ENCODE measurements at places on chromosomes 4 and X.

DNA sequence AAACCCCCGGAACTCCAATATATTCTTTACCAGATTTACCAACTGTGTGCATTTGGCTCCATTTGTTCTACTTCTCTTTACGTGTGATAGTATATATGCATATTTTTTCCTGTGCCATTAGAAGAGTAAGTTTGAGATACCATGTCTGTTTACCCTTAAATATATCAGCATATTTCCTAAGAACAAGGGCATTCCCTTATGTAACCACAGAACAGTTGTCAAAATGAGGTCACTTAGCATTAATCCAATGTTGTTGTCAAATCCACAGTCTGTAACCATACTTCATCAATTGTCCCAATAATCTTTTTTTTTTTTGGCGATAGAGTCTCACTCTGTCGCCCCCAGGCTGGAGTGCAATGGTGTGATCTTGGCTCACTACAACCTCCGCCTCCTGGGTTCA, 55.2 kb downstream of the TBC1D14 start:
- DNase-seq = no peak

DNA sequence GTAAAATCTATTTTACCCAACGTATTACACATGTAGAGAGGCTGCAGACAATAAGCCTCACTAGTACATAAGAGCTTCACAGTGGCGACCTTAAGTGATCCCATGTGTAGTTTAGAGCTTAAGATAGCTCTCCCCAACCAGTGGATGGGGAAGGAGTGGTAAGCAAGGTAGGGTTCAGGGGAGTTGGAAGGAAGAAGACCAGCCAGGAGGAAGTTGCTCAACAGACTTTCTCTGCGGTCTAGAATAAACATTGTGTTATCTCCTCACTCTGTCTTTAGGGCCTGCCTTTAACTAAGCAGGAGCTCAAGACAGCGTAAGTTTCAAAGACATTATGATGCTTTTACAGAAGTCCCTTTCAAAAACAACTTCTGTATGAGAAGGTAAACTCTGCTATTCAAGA, 16.8 kb downstream of the MEPE start:
- DNase-seq = no peak

DNA sequence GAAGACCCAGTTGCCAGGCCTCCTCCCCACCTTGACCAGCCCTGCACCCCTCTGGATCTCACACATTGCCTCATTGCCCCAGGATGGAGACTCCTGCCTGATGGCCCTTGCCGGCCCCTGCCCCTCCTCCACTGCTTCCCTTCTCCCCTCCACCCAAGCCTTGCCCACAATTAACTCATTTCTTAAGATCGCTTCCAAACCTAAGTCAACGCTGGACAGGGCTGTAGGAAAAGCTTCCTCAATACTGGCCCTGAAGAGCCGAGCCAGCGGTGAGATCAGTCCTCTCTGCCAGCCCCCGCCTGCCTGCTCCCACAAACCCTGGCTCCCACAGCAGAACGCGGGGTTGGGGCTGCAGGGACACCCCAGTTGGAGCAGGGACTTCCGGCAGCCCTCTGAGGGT, 7.5 kb upstream of the HAUS7 start:
- DNase-seq = no peak

- DNase-seq = no peak
Observed at GRCh38 chr4:52260514-52261210, 209.6 kb downstream of the SPATA18 start.

- no peak for DNase-seq
Observed at GRCh38 chr4:110625576-110626257, 2.8 kb upstream of the PITX2 start.

- no peak for DNase-seq
Observed at GRCh38 chr4:25884031-25884782, 21.4 kb upstream of the SEL1L3 start.

DNA sequence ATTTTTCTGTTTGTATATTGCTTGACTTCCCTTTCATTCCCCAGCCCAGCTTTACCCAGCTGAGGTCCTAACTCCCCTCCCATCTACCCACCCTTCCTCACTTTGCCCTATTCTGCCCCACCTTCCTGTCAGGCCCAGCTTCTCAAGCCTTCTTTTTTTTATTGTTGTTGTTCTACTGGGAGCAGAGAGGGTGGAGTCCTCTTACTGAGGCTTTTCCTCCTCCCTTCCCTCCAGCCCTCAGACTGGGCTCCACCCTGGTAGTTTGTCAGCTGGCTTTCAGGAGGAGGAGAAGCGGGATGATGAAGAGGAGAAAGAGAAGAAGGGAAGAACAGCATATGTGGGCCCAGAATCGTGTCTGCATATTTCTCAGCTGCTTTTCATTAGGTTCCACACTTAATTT, 3.2 kb upstream of the KLF8 start:
- no peak for DNase-seq

DNA sequence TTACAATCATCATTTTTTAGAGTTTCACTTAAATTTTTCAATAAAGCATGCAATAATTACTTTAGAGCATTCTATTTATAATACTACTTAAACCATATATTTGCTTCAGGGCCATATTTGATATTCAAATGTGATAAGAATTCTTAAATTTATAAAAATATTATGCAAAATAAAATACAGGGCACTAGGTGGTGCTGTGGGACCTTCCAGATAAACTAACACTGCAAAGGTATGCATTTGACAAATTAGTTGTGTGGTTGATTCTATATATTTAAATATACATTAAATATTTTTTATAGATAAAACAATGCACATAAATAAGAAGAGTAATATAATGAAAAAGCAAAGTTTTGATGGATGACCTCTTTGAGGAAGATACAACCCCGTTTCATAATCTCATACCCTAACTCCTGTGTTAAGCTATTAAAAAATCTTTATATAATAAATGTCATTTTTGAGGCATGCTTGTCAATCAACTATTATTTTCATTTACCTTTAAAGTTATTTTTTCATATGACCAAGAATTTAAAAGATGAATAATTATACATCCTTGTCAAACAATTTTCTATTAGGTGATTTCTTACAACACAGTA, 128.4 kb downstream of the REELD1 start:
- no peak for DNase-seq

DNA sequence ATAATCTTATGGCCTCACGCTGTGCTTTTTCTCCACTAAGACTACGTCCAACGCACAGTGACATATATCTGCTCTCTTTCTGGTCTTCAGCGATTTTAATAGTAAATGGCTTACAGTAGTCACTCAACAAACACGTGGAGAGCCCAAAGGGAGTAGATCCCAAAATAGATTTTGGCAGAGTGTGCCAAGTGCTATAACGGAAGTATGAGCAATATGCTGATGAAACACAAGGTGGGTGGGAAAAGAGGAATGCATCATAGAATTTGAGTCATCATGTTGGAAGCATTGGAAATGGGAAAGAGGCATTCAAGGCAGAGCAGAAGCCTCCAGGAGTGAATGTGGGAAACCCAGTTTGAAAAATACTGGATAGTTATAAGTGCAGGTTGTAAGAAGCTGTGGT, 129.1 kb upstream of the LDB2 start:
- no peak for DNase-seq

DNA sequence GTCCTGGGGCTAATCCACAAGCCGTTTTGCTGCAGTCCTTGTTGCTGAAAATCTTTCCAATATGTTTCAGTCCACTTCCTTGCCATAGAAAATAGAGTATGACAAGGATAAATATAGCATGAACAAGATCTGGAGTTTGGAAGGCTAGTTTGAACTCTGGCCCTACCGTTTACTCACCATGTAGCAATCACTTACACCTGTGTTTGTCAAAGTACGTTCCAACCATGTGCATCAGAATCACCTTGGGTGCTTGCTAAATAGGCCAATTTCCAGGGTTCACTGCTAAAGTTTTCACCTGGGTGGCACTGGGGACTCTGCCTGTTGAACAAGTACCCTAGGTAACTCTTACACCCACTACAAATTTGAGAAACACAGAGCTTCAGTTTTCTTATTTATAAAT, 188.9 kb downstream of the ENOX2 start:
- DNase-seq = no peak

DNA sequence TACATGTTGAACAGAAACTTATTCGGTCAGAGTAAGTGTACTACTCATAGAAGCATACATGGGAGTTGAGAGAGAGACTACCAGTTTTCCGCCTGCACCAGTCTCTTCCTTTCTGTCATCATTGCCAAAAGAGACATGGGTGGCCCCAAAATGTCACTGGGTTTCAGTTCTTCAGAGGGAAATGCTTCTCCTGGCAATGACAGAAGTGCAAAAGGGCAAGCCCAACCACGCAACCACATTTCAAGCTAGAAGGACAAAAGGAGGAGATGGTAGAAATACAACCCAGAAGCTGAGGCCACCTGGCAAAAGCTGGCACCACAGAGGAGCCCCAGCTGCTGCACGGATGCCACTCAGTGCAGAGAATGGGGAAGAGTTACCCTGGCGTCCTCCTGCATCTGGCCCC, 320.1 kb downstream of the BCOR start:
- DNase-seq = no peak

- DNase-seq = no peak
Observed at GRCh38 chr4:183563874-183564273, 59.0 kb downstream of the ING2 start.

DNA sequence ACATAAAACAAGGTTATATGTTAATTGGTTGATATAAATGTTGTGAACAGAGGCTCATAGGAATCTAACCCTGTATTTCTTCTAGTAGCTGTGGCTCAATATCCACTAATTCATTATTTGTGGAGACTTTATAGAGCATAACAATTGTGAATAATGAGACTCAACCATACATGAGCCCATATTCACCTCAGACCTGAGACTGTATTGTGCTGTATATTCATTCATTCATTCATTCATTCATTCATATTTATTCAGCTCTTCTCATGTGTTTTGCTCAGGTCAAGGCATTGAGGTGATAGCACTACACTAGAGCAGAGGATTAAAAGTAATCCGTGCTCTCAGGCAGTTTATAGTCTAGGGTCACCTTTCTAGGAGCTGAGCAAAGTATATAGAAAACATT, 24.5 kb upstream of the ANXA3 start:
- no peak for DNase-seq

DNA sequence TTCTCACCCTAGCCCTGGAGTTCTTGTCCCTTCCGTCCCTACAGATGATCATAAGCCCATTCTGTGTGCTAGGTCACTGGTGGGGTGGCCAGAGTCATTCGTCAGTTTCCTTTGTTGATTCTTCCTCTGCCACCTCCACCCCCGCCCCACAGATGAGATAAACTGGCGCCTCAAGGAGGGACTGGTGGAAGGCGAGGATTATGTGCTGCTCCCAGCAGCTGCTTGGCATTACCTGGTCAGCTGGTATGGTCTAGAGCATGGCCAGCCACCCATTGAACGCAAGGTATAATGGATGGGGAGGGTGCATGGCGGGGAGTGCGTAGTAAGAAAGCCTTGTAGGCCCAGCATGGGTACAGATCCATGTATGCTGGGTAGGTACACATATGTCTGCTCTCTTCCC, 6.4 kb downstream of the USP11 start:
- DNase-seq = no peak

DNA sequence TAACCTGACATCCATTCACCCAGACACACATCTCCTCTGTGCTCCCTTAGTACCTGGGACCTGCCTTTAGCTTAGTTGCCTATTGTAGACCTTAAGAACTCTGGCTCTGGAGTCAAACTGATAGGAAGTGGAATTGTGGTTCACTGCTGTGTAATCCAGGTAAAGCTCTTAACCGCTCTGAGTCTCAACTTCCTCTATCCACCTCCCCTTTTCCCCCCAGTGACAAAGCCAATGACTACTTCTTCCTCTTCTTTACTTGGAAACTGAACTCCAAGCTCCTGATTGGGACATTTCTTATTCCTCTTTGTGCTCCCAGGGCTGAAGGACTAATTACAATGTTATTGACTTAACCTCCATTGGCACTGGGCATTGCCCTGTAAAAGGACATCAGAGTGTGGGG, 94.1 kb downstream of the DRD5 start:
- DNase-seq = no peak

DNA sequence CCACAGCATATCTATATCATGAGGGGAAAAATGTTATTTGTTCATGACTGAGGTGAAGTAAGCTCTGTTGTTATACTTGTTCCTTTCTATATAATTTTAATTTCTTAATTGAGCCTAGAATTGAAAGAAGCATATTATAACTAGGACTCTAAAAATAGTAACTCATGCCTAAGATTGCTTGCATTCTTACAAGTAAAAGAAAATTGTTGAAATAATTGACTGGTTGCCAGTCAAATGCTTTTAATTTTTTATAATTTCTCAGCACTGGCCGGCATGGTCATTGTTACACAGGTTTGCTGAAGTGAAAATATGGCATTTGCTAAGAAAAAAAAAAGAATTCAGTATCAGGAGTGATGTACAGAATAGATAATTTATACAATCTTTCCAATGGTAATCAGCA, 104.8 kb downstream of the GASK1B start:
- DNase-seq = no peak

DNA sequence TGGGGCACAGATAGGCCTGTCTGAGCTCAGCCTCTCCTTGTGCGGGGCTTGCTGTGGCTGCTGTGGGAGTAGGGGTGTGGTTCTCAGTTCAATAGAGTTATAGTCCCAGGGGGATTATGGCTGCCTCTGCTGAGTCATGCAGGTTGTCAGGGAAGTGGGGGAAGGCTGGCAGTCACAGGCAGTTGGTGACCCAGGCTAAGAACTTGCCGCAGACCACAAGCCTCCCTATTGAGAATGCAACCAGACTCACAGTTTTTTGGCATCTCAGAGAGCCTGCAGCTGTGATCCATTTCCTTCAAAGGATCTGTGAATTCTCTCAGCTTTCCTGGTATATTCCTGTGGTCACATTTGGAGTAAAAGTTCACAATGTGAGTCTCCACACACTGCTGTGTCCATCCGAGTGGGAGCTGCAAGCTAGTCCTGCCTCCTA, 364.9 kb downstream of the ZNF674 start:
- DNase-seq = no peak

GRCh38 chr4:38822748-38823303, 18.2 kb upstream of the TLR1 start:
- no peak for DNase-seq

DNA sequence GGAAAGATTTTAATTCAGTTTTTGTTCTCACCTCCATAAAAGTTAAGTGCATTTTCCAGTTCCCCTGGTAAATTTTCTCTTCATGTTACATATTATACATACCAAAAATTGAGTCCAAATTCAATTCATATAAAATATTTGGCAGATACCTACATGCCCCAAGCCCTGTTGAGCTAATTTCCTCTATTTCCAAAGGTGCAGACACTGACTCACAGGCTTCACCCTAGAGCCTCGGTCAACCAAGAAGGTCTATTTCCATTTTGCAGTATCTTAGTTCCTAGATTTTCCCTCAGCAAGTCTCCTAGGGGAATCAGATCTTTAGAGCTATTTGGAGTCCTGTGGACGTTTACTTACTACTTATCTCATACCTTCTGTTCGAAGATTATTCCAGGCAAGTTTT, 174.4 kb downstream of the TSPAN5 start:
- DNase-seq = no peak

GRCh38 chr4:184655889-184656869, 6.6 kb downstream of the PRIMPOL start:
- no peak for DNase-seq

DNA sequence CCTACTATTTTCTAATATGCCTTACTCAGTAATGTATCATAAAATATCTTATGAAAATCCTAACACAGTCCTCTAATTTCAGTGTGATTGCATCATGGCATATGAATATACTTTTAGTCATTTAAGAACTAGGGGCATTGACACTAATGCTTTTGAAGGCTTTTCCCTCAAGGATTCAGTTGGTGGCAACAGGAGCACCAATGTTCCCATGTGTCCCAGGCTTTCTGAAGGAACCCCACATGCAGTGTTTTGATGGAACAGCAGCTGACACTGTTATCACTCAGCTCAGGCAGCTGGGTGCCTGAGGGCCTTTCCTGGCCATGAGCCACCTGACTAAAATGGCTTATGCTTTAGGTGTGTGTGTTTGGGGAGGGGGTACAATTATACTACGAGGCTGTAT, 348.3 kb downstream of the ARHGAP24 start:
- DNase-seq = no peak

All from H1 (cell line).